ENCODE measurements at places on chromosomes 13 and 19. TPM values are rescaled to one million over a fixed set of nuclear protein-coding genes. Genes with fewer than 3 reads are reported as not detected.

GRCh38 chr19:9836021-9836420 is 903 bp downstream of the PIN1 start:
- no peaks in the 10 kb centered on the region for H3K27me3 ChIP-seq
- peak overlapping the region; percentile 96 for H3K4me3 ChIP-seq
- peak overlapping the region; percentile 86 for H3K27ac ChIP-seq
- DNase-seq = peak; percentile 64

DNA sequence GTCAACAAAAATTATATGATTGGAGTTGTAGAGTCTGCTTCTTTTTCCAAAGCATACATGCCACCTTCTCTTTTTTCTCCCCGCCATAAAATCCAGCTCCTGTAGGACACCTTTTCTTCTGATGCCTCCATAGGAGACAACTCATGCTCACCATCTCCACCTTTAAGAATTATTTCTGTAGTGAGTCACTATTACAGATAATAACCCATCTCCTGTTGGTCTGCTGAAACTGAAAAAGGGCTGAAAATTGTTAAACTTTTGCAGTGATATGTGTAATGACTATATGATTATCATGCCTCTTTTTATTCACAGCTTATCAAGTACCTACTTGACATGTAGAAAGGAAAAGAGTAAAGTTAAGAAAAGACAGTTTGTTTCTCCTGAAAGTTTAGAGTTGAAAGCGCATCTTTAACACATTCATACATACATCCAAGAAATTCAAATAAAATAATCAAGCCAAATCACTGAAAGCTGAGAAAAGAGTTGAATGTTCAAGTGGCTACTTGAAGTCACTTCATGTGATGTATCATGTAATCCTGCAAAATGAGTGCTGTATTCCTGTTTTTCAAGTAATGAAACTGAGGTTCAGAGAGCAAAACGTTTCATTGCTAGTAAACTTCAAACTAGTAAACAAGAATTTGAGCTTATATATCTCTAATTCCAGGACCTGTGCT is 35.5 kb upstream of the LPAR6 start:
- peaks cover 33% of the 10 kb centered on the region for H3K36me3 ChIP-seq
- H3K4me3 ChIP-seq = no peak overlapping the region
- no peak overlapping the region for H3K27ac ChIP-seq
- peaks cover 19% of the 10 kb centered on the region for H3K4me1 ChIP-seq

DNA sequence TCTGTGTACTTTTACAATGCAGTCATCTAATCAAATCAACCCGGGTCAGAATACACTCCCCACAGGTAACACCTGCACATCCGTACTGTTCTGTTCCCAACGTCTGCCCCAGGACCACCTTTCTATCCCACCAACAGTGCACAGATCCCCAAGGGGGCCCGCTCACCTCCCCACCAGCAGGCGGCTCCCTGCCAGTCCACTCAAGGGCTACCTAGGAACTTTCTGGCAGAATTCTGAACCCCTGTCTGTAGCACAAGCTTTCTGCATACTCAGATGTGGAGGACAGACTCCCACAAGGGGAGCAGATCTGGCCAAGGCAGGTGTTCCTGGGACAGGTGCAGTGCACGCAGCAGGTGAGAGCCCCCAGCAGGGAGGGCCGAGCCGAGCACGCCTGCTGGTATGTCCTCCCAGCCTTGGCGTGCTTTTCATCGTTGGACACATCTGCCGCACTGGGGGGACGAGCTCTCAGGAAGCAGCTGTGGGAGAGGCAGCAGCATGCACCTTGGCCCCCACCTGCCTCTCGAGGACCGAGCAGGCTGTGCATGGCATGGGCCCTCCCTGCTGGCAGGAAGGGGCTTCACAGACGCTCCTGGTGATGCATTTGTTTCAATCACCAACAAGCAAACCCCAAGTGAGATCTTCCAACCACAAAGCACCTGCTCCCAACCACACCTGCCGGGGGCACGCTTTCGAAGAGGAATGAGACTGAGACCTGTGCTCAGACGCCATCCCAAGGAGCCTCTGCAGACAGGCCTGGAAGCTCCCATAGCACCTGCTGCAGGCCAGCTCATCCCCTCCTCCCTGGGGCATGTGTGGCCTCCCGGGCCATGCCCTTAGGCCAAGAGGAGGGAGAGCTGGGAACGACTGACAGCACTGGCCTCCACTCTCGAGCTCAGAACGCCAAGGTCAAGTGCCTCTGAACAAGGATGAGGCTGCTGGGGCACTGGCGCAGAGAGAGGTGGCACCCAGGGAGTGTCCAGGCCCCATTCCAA is 35.9 kb downstream of the RAB20 start:
- H3K4me1 ChIP-seq = peaks cover 20% of the 10 kb centered on the region
- no peaks in the 10 kb centered on the region for H3K27me3 ChIP-seq
- no peaks in the 10 kb centered on the region for H3K36me3 ChIP-seq

GRCh38 chr13:35309706-35310105 is 166.8 kb downstream of the MAB21L1 start:
- no peaks in the 10 kb centered on the region for H3K27me3 ChIP-seq
- no peak overlapping the region for H3K27ac ChIP-seq
- no peak for DNase-seq
- H3K4me1 ChIP-seq = no peaks in the 10 kb centered on the region
- no peaks in the 10 kb centered on the region for H3K36me3 ChIP-seq
- no peak overlapping the region for H3K4me3 ChIP-seq

GRCh38 chr13:35629026-35629425 is 152.5 kb upstream of the MAB21L1 start:
- H3K4me3 ChIP-seq = no peak overlapping the region
- no peak for DNase-seq
- H3K36me3 ChIP-seq = no peaks in the 10 kb centered on the region
- no peaks in the 10 kb centered on the region for H3K27me3 ChIP-seq
- no peaks in the 10 kb centered on the region for H3K4me1 ChIP-seq
- no peak overlapping the region for H3K27ac ChIP-seq

GRCh38 chr19:663682-664117 is 686 bp upstream of the RNF126 start:
- H3K36me3 ChIP-seq = peaks cover 15% of the 10 kb centered on the region
- H3K4me3 ChIP-seq = peak overlapping the region; percentile 74
- no peak for DNase-seq
- H3K27ac ChIP-seq = peak overlapping the region; percentile 73
- H3K27me3 ChIP-seq = peaks cover 8% of the 10 kb centered on the region

GRCh38 chr13:85287528-85287927 is 511.7 kb downstream of the SLITRK6 start:
- H3K4me3 ChIP-seq = no peak overlapping the region
- no peak for DNase-seq
- no peaks in the 10 kb centered on the region for H3K36me3 ChIP-seq

- no peak for DNase-seq
- no peak overlapping the region for H3K4me3 ChIP-seq
- no peaks in the 10 kb centered on the region for H3K36me3 ChIP-seq
These were observed 99.8 kb downstream of the LACC1 start for GRCh38 chr13:43979492-43979891.

DNA sequence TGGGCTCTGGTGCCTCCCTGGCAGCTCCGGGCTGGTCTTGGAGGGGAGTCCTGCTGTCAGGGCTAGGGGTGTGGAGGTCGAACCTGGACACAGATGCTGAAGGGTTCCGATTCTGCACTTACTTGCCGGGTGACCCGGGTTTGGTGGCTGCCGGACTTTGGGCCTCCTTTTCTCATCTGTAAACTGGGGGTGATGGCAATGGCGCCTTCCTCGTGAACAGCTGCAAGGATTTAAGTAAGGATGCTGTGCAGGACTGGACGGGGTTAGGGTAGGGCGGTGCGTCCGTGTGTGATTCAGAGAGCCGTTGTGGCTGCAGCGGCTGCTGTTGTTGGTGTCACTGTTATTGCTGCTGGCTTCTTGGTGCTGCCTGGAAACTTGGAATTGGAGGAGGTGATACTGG is 2.4 kb downstream of the HPN start:
- DNase-seq = no peak
- no peaks in the 10 kb centered on the region for H3K36me3 ChIP-seq
- H3K27me3 ChIP-seq = peaks cover 17% of the 10 kb centered on the region
- no peak overlapping the region for H3K4me3 ChIP-seq

- H3K36me3 ChIP-seq = no peaks in the 10 kb centered on the region
- no peak overlapping the region for H3K27ac ChIP-seq
- no peak for DNase-seq
- no peak overlapping the region for H3K4me3 ChIP-seq
These were observed 441.1 kb upstream of the HTR2A start for GRCh38 chr13:47337781-47338507.

DNA sequence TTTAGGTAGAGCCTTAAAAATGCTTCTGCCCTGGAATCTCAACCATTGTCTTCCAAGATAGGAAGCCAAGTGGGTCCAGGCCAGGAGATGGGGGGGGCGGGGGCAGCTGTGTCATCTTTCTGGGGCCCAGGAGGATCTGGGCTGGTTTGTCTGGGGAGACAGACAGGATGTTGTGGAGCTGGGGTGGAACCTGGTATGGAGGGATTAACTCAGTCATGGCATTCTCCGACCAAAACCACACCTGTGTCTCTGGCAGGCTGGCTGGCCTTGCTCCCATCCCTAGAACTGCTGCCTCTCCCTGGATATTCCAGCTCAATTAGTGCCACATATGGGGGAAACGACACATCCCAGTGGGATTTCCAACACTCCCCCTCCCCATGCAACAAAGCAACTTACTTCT is 2.7 kb upstream of the MAP2K7 start:
- peaks cover 3% of the 10 kb centered on the region for H3K27me3 ChIP-seq
- no peak for DNase-seq
- no peak overlapping the region for H3K27ac ChIP-seq
- H3K36me3 ChIP-seq = peaks cover 14% of the 10 kb centered on the region
- H3K4me3 ChIP-seq = no peak overlapping the region

- H3K4me3 ChIP-seq = no peak overlapping the region
- no peak overlapping the region for H3K27ac ChIP-seq
- DNase-seq = no peak
These were observed 264.7 kb downstream of the DACH1 start for GRCh38 chr13:71602344-71602743.

DNA sequence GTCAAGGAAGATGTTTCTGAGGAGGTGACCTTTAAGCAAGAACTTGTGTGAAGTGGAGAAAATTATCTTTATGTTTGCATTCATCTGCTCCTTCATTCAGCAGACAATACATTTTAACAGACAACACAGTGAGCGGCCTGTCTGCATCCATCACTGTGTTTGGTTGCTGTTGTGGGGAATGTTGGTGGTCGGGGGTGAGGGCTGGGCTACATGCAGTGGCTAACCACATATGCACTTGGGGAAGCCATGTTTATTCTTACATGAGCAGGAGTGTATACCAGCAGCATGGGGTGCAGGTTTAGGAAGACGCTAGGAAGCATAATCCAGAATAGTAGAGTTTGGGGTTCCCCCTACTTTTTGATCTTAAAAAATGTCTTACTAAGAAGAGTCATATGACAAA is 66.4 kb downstream of the DHRS12 start:
- peaks cover 28% of the 10 kb centered on the region for H3K36me3 ChIP-seq
- DNase-seq = peak; percentile 65
- no peaks in the 10 kb centered on the region for H3K27me3 ChIP-seq
- H3K4me3 ChIP-seq = peak overlapping the region; percentile 41
- peaks cover 29% of the 10 kb centered on the region for H3K4me1 ChIP-seq
- H3K27ac ChIP-seq = peak overlapping the region; percentile 86

DNA sequence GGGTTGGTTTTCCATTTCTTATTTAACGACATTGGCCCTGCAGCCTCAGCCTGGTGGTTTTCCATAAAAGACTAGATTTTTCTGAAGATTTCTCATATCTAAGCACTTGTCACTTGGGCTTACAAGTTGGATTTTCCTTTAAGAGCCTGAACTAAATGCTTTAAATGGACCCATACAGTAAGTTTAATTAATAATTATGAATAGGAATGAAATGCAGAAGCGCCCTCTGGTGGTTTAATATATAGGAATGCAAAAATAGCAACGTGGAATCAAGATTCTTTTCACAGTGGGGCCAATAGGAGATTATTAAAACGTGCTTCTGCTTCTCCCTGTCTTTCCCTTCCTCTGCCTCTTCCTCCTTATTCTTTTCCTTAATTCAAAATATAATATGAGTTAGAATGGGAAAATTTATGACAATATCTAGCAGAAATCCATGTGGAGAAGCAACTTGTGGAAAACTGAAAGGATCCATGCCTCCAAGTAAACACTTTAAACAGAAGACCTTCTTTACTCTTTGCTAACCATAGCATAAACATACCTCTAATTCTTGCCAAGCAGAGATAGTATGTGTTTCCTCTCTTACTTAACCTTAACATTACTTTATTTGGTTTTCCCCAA is 324.0 kb downstream of the GPC5 start:
- DNase-seq = no peak
- no peaks in the 10 kb centered on the region for H3K4me1 ChIP-seq
- no peak overlapping the region for H3K4me3 ChIP-seq
- no peaks in the 10 kb centered on the region for H3K36me3 ChIP-seq
- no peak overlapping the region for H3K27ac ChIP-seq
- H3K27me3 ChIP-seq = no peaks in the 10 kb centered on the region

DNA sequence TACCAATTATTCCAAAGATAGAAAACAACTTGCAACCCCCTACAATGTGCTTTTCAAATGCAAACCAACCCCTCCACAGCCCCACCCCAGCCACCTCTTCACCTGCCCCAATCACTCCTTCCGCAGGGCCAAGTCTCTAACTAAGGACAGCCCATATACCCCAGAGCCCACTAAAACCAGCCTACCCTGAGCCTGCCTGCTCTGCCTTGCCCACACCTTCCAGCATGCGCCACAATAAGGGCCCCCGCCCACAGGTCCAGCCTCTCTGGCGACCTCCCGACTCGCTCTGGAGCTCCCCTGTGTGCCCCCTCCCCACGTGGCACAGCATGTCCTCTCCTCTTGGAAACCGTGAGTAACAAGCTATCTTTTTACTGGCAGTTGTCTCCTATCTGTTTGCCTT is 42.8 kb upstream of the MEDAG start:
- H3K27me3 ChIP-seq = peaks cover 5% of the 10 kb centered on the region
- no peak for DNase-seq
- no peak overlapping the region for H3K4me3 ChIP-seq
- no peak overlapping the region for H3K27ac ChIP-seq

DNA sequence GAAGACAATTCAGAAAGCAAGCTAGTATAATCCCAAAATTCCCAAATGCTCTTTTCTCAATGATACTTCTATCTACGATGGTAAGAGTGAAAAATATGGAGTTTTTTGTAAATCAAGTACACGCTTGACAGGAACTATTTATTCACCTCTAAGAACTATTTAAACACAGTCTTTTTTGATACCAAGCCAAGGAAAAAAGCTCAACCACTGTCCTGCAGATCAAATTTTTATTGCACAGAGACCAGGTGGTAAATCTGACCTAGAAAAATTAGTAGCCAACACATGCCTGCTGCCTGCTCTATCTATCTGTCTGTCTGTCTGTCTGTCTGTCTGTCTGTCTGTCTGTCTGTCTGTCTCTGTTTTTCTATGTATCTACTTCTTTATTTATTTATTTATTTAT is 292.2 kb downstream of the MZT1 start:
- no peaks in the 10 kb centered on the region for H3K27me3 ChIP-seq
- no peak overlapping the region for H3K4me3 ChIP-seq
- no peaks in the 10 kb centered on the region for H3K4me1 ChIP-seq
- no peak for DNase-seq
- no peak overlapping the region for H3K27ac ChIP-seq
- H3K36me3 ChIP-seq = no peaks in the 10 kb centered on the region

Gene KLK11
- not detected for total RNA-seq

Gene TEX26
- total RNA-seq = not detected

Gene ZNF492
- total RNA-seq = 0.33 TPM

Gene CYP2S1
- 1.0 TPM for total RNA-seq

Gene ZNF28
- total RNA-seq = 18.0 TPM

Gene CYP2A13
- not detected for total RNA-seq

Gene RNU6-9
- not detected for total RNA-seq

Data from activated CD4-positive, alpha-beta T cell treated with anti-CD3 and anti-CD28 coated beads, Interleukin-2, amount 10 ng/mL, durations not matched to agents 24 days and 14 days (primary cell).